Activated CD8-positive, alpha-beta T cell treated with anti-CD3 and anti-CD28 coated beads for 36 hours (primary cell): ENCODE measurements at places on chromosomes 12 and 14. TPM values are rescaled to one million over a fixed set of nuclear protein-coding genes. Genes with fewer than 3 reads are reported as not detected.

The FOXM1 gene
- 64.8 TPM for total RNA-seq

The LALBA gene
- total RNA-seq, result not detected

The RFX4 gene
- not detected for total RNA-seq

The CMA1 gene
- total RNA-seq, result 0.34 TPM
